Glomerular endothelial cell (primary cell): ENCODE measurements at places on chromosomes 13 and 19.
A peak's percentile ranks its signal among the peaks of the same experiment; 100 is the strongest.

- no peak for DNase-seq
Observed at GRCh38 chr13:33087790-33088189, 71.6 kb downstream of the KL start.

GRCh38 chr13:53311561-53311960, 282.9 kb downstream of the OLFM4 start:
- no peak for DNase-seq

- DNase-seq, result no peak
Observed at GRCh38 chr13:93304868-93305613, 78.4 kb downstream of the GPC6 start.

DNA sequence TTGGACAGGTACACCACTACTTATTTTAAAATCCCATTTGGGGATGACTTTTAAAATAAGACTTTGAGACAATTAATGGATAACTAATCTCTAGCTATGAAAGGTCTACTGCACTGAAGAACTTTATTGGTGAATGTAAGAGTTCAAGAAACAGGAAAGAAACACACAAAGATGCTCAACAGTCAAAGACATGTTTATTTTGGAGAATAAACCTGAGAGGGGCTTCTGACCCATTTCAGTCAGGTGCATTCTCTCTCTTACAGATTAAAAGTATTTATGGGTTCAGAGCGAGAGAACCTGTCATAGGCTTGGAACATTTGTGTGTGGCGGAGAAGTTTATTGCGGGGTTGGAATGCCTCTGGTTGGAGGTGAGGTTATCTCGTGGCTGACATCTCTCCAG, 94.3 kb upstream of the USP29 start:
- DNase-seq, result no peak

DNA sequence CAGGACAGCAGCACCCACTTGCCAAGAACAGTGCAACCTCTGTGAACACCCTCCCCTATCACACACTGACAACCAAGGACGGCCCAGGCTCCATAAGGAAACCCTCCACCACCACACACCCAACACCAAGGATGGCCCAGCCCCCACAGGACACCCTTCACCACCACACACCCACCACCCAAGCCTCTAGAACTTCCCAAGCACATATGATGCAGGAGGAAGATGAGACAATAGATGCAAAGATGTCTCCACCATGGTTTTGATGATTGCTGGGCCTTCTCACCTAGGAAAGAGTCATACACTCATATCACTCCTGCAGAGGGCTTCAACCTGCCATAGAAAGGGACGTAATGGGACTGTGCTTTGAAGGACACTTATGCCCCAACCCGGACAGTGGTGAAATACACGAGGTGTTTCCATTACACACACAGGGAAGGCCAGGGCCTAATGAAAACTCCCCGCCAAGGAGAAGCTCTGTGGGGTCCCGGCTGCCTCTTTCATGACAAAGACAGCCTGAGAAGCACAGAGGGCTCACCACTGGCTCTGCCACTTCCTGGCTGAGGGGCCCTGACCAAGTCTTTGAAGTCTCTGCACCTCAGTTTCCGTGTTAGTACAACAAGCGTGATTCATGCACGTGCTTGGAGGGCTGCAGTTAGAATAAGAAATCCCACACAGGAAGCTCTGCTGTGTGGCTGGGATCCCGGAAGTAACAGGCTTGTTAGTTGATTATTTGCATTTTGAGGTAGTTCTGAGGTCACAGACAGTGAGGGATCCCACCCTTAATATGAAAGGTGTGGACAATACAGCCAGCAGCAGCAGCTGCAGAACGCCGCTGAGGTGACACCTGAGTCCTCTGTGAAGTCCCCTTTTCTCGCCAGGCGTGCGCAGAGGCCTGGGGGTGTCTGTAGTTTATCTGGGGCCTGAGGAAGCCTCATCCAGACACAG, 61.9 kb upstream of the ATP12A start:
- DNase-seq, result no peak

- DNase-seq, result no peak
Observed at GRCh38 chr13:95643936-95644598, 439 bp downstream of the DZIP1 start.

GRCh38 chr13:89401264-89401675, 1730.1 kb downstream of the SLITRK5 start:
- DNase-seq, result peak; percentile 1

DNA sequence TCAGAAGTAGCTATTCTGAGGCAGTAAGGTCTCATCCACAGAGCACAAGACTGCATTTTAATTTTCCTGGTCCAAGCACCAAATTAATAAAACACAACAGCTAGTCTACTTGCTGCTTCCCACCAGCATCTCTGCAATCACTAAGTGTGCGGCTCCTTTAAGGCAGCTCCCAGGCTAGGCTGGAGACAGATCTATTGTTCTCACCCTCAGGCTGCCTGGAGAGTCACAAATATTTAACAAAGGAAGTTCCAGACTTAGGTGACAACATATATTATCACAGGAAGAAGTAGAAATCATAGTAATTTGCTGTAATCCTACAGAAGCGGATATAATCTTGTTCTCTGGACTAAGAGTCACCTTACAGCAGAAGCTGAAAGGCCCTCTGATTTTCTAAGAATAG, 2.2 kb upstream of the EID2 start:
- DNase-seq, result no peak

- no peak for DNase-seq
Observed at GRCh38 chr13:49214917-49215376, 5.2 kb upstream of the MLNR start.

DNA sequence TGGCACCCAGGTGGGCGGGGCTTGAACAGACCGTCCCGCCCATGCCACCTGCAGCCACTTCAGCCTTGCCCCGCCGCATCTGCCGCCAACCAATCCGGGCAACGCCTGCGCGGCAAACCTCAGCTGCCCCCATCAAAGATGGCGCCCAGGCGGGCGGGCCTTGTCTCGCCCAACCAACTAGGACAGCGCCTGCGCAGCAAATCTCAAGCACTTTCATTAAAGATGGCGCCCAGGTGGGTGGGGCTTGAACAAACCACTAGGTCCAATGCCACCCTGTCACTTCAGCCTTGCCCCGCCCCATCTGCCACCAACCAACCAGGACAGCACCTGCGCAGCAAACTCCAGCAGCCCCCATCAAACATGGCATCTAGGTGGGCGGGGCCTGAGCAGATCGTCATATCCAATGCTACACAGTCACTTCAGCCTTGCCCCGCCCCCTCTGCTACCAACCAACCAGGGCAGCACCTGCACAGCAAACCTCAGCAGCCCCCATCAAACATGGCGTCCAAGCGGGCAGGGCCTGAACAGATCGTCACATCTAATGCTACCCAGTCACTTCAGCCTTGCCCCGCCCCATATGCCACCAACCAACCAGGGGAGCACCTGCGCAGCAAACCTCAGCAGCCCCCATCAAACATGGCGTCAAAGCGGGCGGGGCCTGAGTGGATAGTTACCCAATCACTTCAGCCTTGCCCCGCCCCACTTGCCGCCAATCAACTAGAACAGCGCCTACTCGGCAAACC, 1.4 kb downstream of the PEG3 start:
- DNase-seq, result no peak

GRCh38 chr19:49940482-49940791, 11.1 kb upstream of the NUP62 start:
- DNase-seq, result no peak

GRCh38 chr13:54433493-54434206, 1405.0 kb downstream of the OLFM4 start:
- no peak for DNase-seq

GRCh38 chr13:80339912-80340650, 845 bp downstream of the SPRY2 start:
- no peak for DNase-seq

DNA sequence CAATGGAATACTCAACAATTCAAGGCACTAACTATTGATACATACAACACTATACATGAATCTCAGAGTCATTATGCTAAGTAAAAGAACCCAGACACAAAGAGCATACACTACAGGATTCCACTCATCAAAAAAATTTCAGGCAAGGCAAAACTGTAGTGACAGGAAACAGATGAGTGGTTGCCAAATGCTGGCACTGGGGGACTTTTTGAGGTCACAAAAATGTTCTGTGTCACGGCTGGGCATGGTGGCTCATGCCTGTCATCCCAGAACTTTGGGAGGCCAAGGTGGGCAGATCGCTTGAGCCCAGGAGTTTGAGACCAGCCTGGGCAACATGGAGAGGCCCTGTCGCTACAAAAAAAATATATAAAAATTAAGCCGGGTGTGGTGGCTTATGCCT, 129.4 kb downstream of the KL start:
- no peak for DNase-seq

- no peak for DNase-seq
Observed at GRCh38 chr19:18196511-18196845, 3.5 kb downstream of the MPV17L2 start.

DNA sequence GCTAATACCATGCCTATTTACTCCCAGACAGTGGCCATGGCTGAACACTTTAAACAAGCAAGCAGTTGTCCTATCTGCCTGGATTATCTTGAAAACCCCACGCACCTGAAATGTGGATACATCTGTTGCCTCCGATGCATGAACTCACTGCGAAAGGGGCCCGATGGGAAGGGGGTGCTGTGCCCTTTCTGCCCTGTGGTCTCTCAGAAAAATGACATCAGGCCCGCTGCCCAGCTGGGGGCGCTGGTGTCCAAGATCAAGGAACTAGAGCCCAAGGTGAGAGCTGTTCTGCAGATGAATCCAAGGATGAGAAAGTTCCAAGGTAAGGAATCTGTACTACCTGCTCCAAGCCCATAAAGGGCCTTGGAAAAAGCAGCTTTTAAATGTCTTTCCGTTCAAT, 8.6 kb downstream of the RFPL4AL1 start:
- no peak for DNase-seq

DNA sequence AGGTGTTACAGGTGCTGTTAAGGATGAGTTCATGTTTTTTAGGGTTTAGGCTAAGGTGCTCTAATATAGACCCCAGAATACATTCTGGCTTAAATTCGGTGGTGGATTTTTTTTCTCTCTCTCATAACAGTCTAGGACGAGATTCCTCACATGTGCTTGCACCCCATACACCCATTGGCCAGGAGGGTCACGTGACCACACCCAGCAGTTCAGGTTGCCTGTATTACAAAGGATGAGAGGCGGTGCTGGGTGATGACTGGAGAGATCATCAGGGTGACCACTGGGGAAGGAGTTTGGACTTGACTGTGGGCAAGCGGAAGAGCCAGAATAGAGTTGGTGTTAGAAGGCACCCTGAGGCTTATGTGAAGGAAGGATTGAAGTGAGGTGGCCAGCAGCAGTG, 27.7 kb downstream of the PPP2R1A start:
- DNase-seq, result no peak

- no peak for DNase-seq
Observed at GRCh38 chr13:67554286-67554685, 324.1 kb upstream of the PCDH9 start.

DNA sequence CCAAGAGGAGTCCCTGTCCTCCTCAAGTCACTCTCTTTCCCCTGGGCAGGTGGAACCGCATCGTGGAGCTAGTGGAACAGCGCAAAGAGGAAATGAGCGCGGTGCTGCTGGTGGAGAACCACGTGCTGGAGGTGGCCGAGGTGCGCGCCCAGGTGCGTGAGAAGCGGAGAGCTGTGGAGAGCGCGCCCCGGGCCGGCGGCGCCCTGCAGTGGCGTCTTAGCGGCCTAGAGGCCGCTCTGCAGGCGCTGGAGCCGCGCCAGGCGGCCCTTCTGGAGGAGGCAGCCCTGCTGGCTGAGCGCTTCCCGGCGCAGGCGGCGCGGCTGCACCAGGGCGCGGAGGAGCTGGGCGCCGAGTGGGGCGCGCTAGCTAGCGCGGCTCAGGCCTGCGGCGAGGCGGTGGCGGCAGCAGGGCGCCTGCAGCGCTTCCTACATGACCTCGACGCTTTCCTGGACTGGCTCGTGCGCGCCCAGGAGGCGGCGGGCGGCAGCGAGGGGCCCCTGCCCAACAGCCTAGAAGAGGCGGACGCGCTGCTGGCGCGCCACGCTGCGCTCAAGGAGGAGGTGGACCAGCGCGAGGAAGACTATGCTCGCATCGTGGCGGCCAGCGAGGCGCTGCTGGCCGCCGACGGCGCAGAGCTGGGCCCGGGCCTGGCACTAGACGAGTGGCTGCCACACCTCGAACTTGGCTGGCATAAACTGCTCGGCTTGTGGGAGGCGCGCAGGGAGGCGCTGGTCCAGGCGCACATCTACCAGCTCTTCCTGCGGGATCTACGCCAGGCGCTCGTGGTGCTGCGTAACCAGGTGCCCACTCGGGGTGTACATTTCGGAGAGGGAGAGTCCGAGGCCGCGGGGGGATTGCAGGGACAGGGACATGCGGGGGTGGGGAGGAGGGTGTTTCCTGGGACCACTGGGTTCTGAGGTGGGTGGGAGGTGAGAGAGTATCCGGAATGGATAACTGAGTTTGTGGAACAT, 52.8 kb downstream of the SPTBN4 start:
- DNase-seq, result no peak

- no peak for DNase-seq
Observed at GRCh38 chr19:56355517-56355916, 37.8 kb downstream of the ZNF582 start.

DNA sequence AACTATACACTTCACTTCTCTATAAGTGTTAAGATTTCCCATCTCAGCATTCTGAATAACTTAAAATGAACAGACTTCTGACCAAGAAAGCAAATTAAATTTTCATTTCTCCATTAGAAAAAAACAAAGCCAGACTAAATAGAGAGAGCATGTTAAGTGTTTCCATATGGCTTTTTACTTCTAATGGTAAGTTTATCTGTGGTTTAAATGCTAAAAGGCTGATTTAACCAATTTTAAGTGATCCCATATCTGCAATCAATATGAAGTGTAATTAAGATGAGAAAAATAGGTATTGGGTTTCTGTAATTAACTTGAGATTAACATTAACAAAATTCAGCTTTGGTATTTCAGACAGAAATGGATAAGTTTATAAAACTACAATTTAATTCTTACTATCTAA, 107.8 kb downstream of the ELF1 start:
- no peak for DNase-seq

DNA sequence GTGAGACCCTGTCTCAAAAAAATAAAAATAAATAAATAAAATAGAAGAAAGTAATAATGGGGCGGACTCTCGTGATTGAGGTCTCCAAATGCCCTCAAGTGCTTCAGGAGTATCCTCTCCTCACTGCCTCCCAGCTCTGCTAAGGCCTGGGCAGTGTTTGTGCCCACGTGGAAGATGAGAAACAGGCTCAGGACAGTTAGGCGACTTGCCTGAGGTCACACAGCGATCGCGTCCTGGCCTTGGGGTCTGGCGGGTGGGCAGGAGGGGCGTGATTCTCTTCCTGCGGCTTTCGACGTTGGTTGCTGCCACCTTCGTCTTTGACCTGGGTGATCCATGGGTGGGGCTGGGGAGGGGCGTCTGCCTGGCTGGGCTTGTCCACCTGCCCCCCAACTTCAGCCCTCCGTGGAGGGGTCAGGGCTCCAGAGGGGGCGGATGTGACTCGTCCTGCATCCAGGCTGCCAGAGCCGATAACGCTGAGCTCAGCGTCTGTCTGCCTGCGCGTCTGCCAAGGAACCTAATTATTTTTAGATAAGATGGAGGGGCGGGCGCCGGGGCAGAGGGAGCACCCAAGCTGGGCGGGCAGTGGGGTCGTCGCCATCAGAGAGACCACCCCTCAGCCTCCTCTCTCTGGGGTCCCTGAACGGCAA, 56.9 kb downstream of the NFIC start:
- DNase-seq, result no peak

- DNase-seq, result no peak
Observed at GRCh38 chr13:66339214-66339613, 890.9 kb downstream of the PCDH9 start.
